Mucosa of descending colon (tissue), 3 donors: ENCODE measurements at places on chromosomes 6 and 20. TPM values are rescaled to one million over a fixed set of nuclear protein-coding genes. Genes with fewer than 3 reads are reported as not detected.

Gene AGER
- 5.3 TPM for total RNA-seq

GRCh38 chr6:36204068-36204753 lies 7.7 kb downstream of the BRPF3 start:
- no peak for DNase-seq

GRCh38 chr6:143368426-143368825 lies 82.1 kb downstream of the ADAT2 start:
- no peak for DNase-seq

DNA sequence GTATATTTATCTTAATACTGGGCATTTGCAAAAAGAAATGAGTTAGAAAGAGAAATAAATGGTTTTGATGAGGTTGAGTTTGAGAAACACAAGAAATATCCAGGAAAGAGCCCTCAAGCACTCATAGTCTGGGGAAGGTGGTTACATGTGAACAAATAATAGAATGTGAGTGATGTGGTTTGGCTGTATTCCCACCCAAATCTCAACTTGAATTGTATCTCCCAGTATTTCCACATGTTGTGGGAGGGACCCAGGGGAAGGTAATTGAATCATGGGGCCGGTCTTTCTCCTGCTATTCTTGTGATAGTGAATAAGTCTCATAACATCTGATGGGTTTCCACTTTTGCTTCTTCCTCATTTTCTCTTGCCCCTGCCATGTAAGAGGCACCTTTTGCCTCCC lies 334.1 kb downstream of the COL12A1 start:
- DNase-seq, result no peak
